ENCODE measurements at places on chromosomes 16 and 17. TPM values are rescaled to one million over a fixed set of nuclear protein-coding genes. Genes with fewer than 3 reads are reported as not detected.

- no peak overlapping the region for H3K27ac ChIP-seq
- DNase-seq = no peak
- no peaks in the 10 kb centered on the region for H3K27me3 ChIP-seq
- H3K4me3 ChIP-seq = no peak overlapping the region
- H3K36me3 ChIP-seq = no peaks in the 10 kb centered on the region
- H3K4me1 ChIP-seq = no peaks in the 10 kb centered on the region
These were observed 37.6 kb downstream of the NOS2 start for GRCh38 chr17:27762527-27763305.

DNA sequence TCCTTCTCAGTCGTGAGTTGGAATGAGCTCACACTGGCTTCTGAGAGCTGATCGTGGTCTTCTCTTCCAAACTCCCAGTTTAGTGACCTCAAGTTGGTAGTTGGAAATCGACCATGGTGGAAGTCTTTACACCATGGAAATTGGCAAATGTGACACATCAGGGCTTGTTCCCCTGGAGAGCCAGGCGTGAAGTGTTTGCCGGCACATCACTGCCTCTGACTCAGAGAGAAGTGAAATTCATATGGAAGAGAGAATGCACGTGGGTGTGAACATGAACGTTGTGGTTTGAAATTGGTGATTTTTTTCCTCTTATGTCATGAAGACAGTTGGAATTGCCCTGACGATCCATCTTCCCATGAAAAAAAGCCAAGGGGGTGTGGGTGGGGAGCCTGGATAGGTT, 47.4 kb downstream of the AXIN2 start:
- H3K4me3 ChIP-seq = no peak overlapping the region
- peaks cover 9% of the 10 kb centered on the region for H3K4me1 ChIP-seq
- H3K36me3 ChIP-seq = no peaks in the 10 kb centered on the region
- DNase-seq = no peak
- no peaks in the 10 kb centered on the region for H3K27me3 ChIP-seq
- H3K27ac ChIP-seq = no peak overlapping the region

MYL4 gene
- polyA plus RNA-seq = not detected

ERN2 gene
- not detected for polyA plus RNA-seq

CLDN6 gene
- polyA plus RNA-seq = not detected

KCTD19 gene
- 0.10 TPM for polyA plus RNA-seq

DNA sequence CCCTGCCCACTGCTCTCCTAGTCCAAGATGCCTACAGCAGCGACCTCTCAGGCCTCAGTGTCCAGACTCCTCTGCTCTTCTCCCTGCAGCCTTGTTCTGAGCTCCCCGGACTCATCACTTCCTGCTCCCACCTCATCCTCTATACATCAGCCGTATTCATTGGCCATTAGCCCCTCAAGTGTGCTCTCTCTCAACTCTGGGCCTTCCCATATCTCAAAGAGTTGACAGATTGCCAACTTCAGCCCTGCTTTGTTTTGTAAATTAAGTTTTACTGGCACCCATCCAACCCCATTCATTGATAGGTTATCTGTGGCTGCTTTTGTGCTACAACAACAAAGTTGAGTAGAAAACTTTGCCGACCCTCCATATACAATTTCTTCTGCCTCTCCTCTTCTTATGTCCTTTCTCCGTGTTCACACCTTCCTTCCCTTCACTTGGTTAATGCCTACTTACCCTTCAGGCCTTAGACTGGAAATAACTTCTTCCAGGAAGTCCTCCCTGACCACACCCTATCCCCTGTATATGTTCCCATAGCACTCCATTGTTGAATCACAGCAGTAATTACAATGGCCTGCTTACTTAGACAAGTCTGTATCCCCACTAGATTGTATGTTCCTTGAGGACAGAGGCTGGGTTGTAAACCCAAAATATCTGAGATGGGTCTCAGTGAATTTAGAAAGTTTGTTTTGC, 63.4 kb upstream of the TANC2 start:
- no peak overlapping the region for H3K4me3 ChIP-seq
- H3K4me1 ChIP-seq = no peaks in the 10 kb centered on the region
- no peaks in the 10 kb centered on the region for H3K36me3 ChIP-seq
- H3K27ac ChIP-seq = no peak overlapping the region
- DNase-seq = no peak
- no peaks in the 10 kb centered on the region for H3K27me3 ChIP-seq

MILR1 gene
- not detected for polyA plus RNA-seq

DNA sequence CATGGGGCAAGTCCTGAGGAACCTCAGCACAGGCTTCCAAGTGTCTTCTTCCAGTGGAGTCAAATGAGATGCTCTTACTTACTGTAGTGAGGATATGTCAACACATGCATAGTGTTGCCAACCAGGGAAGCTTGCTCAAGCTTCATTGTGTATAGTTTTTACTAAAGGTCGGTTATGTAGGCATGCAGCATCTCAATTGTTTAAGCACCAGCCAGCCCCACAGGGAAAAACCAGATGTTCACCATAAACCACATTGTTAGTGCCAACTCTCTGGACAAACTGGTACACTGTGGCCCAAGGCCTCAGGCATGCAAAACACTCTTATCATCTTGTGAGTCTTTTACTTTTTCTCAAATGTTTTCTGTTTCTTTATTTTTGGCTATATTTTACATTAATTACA, 152.1 kb downstream of the PHKB start:
- no peak for DNase-seq
- no peaks in the 10 kb centered on the region for H3K36me3 ChIP-seq
- no peaks in the 10 kb centered on the region for H3K27me3 ChIP-seq
- no peak overlapping the region for H3K4me3 ChIP-seq
- H3K4me1 ChIP-seq = no peaks in the 10 kb centered on the region

GFAP gene
- polyA plus RNA-seq = not detected

GRCh38 chr16:59604354-59604753, 870.2 kb upstream of the GOT2 start:
- no peaks in the 10 kb centered on the region for H3K4me1 ChIP-seq
- no peak for DNase-seq
- H3K36me3 ChIP-seq = no peaks in the 10 kb centered on the region
- H3K27me3 ChIP-seq = no peaks in the 10 kb centered on the region

DNA sequence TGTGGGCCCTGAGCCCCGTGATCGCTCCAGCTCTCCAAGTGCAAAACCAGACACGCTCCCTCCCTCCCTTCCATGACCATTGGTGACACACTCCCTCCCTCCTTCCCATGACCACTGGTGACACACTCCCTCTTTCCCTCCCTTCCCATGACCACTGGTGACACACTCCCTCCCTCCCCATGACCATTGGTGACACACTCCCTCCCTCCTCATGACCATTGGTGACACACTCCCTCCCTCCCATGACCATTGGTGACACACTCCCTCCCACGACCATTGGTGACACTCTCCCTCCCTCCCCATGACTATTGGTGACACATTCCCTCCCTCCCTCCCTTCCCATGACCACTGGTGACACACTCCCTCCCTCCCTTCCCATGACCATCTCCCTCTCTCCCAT, 56.3 kb downstream of the LMF1 start:
- H3K36me3 ChIP-seq = no peaks in the 10 kb centered on the region
- no peak overlapping the region for H3K4me3 ChIP-seq
- no peak overlapping the region for H3K27ac ChIP-seq
- DNase-seq = no peak
- H3K4me1 ChIP-seq = no peaks in the 10 kb centered on the region

DNA sequence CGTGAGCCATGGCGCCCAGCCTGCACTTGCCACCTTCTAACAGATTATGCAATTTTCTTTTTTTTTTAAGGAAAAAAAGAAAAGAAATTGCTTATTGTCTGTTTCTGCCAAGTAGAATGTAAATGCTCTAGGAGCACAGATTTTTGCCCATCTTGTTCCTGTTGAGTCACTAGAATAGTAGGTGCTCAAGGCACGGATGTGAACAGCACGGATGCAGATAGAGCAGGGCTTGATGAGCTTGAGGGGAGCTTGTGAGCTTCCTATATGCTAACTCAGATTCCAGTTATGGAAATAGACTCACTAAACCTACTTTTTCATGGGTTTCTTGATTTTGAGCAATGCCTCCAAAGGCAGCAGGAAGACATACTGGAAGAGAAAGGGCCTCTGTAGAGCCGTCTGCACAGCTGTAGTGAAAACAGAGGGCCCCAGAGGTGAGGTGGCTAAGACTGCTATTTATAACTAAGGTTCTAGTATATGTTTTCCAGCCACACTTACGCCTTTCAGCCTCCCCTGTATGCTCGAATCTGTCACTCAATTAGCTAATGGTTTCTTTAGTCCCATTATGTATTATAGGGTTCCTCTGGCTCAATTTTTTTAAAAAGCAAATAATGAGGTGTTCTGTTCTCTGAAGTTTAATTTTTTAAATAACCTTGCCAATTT, 72.8 kb downstream of the WWP2 start:
- no peak for DNase-seq
- H3K27me3 ChIP-seq = no peaks in the 10 kb centered on the region
- H3K4me1 ChIP-seq = no peaks in the 10 kb centered on the region
- peaks cover 4% of the 10 kb centered on the region for H3K36me3 ChIP-seq
- no peak overlapping the region for H3K27ac ChIP-seq
- no peak overlapping the region for H3K4me3 ChIP-seq

- H3K4me1 ChIP-seq = peaks cover 30% of the 10 kb centered on the region
- no peak overlapping the region for H3K27ac ChIP-seq
- H3K36me3 ChIP-seq = no peaks in the 10 kb centered on the region
These were observed 41.3 kb downstream of the IRF8 start for GRCh38 chr16:85940214-85940613.

TNP2 gene
- not detected for polyA plus RNA-seq

- H3K4me3 ChIP-seq = no peak overlapping the region
- no peaks in the 10 kb centered on the region for H3K27me3 ChIP-seq
- no peak for DNase-seq
- no peaks in the 10 kb centered on the region for H3K4me1 ChIP-seq
- H3K36me3 ChIP-seq = no peaks in the 10 kb centered on the region
These were observed 17.6 kb downstream of the SLC13A5 start for GRCh38 chr17:6695565-6695964.

CRYBA1 gene
- polyA plus RNA-seq = not detected

CDRT4 gene
- polyA plus RNA-seq = 1.9 TPM

DNA sequence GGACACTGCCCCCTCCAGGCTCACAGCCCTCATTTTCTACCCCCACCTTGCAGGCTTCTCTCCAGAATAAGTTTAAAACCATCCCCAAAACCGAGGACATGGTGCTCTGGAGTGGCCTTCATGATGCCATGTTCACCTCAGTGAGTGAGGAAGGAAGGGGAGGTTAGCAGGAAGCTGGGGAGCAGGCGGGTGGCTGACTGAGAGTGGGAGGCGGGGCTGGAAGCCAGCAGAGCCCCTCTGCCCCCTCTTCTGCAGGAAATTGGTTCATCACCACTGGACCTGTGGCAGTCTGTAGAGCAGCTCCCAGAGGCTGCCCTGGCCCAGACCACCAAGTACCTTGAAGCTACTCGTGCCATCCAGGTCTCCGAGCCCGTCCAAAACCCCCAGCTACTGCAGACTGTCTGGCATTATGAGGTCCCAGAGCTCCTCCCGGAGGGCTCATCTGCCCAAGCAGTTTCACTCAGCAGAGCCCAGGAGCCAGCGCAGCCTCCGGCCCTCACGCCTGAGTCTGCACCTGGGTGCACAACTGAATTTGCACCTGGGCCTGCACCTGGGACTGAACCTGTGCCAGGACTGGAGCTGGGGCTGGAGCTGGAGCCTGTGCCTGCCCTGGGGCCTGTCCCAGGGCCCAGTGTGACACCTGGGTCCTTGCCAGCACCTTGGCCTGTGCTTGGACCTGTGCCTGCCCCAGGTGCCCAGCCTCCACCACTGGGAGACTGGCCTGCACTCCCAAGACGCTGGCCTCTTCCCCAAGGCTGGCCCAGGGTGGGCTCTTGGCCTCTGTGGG, 19.0 kb downstream of the C16orf96 start:
- H3K27me3 ChIP-seq = no peaks in the 10 kb centered on the region
- no peak overlapping the region for H3K27ac ChIP-seq
- no peaks in the 10 kb centered on the region for H3K4me1 ChIP-seq
- no peak overlapping the region for H3K4me3 ChIP-seq
- no peaks in the 10 kb centered on the region for H3K36me3 ChIP-seq

CSH2 gene
- polyA plus RNA-seq = not detected

DNA sequence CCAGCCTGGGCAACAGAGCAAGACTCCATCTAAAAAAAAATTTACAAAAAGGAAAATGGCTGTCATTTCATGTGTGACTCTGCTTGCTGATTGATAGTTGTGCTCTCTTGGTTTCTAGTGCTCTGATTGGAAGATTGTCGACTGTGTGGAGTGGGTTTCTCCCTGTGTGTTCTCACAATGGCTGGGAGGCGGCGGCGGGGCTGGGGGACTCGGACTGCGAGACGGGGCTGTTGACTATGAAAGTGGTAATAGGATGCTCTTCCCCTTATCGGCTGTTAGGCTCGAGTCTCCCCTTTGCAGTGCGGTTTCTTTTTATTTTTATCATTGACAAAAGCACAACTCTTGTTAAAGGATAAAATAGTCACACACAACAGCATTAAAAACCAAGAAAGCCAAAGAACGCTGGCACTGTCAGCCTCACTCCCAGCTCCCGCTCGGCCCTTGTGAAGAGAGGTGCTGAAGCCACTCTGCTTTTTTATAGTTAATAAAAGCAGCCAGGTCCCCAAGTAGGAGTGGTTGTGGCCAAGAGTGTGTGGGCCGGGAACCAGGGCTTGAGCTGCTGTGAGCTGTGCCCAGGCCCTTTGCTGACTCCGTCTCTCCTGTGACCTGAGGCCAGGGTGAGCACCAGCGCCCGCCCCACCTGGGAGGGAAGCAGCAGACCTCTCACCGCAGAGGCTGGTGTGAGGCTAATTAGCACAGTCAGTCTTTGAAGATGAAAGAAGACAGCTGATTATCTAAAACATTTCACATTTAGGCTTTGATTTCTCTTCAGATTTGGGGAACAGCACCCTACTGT, 36.5 kb downstream of the TBCD start:
- no peaks in the 10 kb centered on the region for H3K4me1 ChIP-seq
- H3K4me3 ChIP-seq = no peak overlapping the region
- H3K27me3 ChIP-seq = no peaks in the 10 kb centered on the region
- H3K36me3 ChIP-seq = peaks cover 6% of the 10 kb centered on the region
- no peak for DNase-seq

DNA sequence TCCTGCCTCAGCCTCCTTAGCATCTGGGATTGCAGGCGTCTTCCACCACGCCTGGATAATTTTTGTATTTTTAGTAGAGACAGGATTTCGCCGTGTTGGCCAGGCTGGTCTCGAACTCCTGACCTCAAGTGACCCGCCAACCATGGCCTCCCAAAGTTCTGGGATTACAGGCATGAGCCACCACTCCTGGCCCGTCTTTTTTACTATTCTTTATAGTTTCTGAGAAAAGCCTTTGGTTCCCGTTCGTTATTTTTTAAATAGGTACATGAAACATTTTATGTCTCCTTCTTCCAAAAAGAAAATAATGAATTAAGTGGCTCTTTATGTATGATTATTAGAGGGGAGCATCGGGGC, 570 bp upstream of the BCO1 start:
- no peak overlapping the region for H3K4me3 ChIP-seq
- H3K27ac ChIP-seq = no peak overlapping the region
- peaks cover 4% of the 10 kb centered on the region for H3K4me1 ChIP-seq

VAMP2 gene
- polyA plus RNA-seq = 106 TPM
